ENCODE measurements at places on chromosomes 2 and 18.

DNA sequence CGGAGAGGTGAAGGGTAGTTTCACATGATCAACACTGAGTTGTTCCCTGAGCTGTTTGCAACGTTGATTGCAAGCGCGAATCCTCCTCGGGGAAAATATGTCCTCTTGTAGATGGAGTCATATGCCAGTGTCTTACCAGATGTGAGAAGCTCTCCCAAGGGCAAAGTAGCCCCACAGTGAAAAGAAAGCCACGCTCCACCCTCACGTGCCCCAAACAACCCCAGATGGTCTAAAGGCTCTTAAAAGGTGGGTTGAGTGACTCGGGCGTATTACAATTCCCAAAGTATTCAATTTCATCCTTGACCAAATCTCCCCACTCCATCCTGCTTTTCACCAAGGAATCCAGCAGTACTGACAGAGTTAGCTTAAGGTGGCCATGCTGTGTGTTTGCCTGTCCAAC is 332.1 kb upstream of the SOX11 start:
- no peak for DNase-seq

DNA sequence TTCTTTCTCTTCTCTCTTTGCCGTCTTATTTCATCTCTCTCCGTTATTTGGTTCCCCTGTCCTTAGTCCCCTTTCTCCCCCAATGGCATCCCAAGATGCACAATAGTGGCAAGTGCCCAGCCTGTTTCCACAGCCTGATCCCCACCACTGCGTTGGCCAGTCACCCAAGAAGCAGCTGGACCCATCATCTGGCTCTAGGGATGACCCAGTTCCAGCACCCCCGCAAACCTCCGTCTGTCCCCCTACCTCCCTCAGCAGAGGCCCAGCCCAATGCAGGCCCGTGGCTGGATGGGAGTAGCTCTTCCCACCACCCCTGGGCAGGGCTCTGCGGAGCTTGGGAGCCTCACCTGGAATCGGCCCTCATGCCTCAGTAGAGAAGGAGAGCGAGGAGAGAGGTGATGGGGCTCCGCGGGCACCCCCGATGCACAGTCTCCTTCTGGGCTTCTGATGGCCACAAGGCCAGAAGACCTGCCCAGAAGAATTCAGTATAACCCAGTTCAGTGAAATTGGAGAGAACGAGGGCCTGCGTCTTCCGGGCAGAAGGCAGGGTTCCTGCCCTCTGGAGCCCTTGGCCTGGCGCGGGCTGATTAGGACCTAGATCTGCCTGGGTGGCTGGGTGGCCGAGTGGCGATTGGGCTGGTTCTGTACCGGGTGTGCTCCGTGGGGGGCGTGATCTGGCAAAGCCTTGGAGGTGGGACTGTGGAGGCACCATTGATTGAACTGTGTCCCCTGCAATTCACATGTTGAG is 50.9 kb downstream of the RRM2 start:
- no peak for DNase-seq

- no peak for DNase-seq
These were observed 191.2 kb downstream of the ANKRD30B start for GRCh38 chr18:14939141-14939540.

DNA sequence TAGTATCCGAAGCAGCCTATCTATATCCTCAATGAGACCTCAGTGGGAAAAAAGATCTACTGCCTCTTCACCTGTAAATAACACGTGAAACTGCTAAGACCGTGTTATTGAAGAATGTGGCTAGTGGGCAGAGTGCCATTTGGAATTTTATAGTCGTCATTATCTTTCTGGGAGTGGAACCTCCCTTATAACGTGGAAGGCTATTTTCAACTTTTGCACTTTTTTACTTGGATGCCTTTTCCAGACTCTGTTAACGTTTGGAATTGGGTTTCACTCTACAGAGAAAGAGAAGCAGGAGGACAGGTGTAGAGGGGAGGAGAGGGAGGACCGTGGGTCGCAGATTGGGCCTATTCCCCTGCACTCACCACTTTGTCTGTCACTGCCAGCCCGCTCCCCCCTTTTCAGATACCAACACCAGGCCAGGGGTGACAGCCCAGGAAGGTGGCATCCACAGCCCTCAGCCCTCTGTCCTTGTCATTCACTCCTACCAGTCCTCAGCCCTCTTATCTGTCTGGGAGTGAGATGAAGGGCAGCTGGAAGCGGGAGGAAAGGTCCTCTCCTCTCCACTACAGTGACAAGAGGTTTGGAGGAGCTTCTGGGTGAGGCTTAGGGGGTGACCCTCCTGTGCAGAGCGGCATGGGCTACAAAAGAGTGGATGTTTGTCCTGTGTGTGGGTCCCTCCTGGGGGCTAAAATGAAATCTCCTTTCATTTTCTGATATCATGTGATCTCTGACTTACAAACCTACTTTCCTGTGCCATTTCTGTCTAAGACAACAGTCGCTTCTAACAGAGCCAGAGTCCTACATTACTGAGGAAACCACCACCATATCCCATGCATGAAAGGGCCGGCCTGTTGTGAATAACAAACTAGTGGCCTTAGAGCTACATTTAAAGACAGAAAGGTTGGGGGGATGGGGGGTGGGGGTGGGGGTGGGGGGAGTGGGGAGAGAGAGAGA is 23.9 kb upstream of the CEP68 start:
- no peak for DNase-seq

- DNase-seq: no peak
These were observed 324.2 kb upstream of the RGPD4 start for GRCh38 chr2:107502539-107502938.

DNA sequence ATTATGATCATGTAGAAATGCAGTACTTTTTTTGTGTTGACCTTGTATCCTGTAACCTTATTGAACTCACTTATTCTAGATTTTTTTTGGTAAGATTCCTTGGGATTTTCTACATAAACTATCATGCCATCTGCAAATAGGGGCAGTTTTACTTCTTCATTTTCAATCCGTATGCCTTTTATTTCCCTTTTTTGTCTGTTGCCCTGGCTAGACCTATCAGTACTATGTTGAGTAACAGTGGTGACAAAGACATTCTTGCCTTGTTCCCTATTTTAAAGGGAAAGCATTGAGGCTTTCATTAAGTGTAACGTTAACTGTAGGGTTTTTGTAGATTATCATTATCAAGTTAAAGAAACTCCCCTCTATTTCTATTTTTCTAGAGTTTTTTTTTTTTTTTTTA is 92.3 kb downstream of the LYPD1 start:
- DNase-seq: peak; percentile 92

GRCh38 chr2:144227427-144228105 is 292.4 kb downstream of the ZEB2 start:
- DNase-seq: no peak

DNA sequence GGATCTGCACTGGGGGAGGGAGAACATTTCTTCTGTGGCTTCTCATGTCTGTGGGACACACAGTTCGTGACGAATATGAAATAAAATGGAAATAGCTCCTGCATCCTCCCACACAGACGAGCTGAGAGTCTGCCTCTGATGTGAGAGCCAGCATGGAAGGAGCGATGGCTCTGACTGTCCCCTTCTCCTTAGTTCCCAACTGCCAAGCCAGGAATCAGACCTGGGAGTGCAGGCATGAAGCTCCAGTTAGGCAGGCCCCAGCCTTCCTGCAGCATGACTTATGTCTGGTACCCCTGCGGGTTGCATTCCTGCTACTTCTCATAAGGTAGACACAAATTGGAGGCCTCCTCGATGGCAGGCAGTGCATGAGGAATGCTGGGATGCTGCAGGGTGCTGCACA is 56.2 kb downstream of the PRKCE start:
- DNase-seq: no peak

- DNase-seq: no peak
These were observed 87.5 kb upstream of the CTAGE1 start for GRCh38 chr18:22505141-22505591.

DNA sequence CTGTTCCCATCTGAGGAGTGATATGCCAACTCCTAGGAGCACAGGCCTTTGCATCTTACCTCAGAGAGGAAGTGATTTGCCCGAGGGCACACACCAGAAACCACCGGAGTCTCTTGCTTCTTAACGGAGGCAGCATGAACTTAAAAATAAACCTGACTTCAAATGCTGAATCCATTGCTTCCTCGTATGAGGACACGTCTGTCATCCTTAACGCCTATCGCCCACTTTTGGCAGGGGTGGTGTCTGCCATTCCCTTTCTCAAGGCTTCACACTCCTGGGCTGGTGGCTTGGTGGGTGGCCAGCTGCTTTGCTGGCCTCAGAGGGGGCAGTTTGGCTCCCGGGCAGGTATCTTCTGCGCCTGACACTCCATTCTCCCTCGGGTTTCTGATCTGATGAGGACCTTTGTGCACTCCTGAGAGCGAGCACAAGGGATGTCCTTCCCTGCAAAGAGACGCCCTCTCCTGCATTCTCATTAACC is 1.1 kb upstream of the PREB start:
- DNase-seq: no peak

- no peak for DNase-seq
These were observed 127.1 kb upstream of the LYPD1 start for GRCh38 chr2:132797071-132797470.

GRCh38 chr2:79437433-79438267 is 75.2 kb upstream of the CTNNA2 start:
- no peak for DNase-seq

- DNase-seq: no peak
These were observed 38.5 kb upstream of the CSRNP3 start for GRCh38 chr2:165431014-165431413.

GRCh38 chr2:148237911-148238310 is 217.0 kb downstream of the MBD5 start:
- DNase-seq: no peak

- DNase-seq: no peak
These were observed 52.9 kb downstream of the OSBPL6 start for GRCh38 chr2:178247250-178247649.

DNA sequence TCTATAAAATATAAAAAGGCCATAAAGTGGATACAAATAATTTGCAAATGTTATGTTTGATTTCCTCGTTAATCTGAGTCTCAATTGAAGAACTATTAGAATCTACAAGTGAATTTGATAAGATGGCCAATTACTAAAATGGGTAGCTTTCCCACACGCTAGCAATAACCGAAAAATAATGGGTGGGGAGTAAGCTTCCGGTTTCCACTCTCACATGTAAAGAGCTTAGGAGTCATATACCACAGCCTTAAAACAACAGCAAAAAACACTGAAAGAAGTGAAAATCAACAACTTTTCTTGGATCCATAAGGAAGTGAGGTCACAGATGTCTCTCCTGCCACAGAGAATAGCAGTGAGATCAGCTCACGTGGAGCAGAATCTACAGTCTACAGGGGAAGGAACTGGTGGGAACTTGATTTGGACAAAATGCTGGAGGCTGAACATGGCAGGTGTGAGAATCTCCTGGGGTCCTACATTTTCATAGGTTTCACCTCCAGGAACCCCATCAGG is 18.6 kb downstream of the THAP4 start:
- DNase-seq: no peak

DNA sequence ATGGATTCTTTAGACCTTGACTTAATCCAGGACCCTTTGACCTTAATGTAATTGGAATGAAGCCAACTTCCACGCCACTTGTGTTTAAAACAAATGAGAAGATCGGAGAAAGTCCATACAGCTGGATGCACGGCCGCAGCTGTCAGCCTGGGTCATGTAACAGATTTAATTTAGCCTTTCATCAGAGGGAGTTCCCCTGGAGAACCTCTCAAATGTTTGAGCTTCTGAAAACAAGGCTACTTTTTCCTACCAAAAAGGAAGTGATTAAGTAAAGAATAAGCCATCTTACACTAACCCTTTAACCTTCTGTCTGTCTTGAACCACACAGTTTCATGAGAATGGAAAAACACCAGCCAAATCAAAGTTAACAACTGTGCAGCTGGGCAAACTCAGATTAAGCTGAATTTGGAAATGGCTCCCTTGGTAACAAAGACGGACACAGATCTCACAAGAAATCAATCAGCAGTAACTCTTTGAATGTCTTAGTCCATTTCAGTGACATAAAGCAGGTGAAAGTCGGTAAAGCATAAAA is 103.6 kb downstream of the DOCK10 start:
- DNase-seq: no peak

DNA sequence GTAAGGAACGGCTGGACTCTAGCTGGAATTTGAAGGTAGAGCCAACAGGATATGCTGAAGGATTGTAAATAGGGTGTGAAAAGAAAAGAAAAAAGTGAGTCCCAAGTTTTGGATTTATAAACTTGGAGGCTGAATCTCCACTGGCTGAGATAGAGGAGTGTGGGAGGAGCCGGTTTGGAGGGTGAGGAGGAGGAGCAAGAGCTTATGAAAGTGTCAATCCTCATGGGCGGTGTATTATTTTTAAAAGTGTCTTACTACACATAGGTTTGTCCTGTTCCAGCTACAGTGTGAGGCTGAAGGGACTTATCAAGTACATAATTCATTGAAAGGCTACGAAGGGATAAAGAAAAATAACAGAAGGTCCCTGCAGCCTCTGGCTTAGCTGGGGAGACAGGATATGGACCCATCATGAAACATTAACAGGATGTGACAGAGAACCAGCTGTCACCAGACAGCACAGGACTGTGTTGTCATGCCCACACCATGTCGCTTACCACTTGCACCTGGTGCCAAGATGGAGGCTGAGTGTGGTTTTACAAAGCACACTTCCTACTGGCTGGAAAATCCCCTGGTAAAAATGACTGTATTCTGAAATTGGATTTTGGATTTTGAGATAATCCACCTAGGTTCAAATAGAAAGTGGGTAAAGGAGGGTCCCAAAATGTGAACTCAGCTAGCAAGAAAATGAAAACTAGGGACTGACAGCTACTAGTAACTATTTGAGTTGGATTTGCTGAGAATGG is 2.5 kb upstream of the MREG start:
- DNase-seq: no peak

- DNase-seq: no peak
These were observed 34.3 kb upstream of the ATP6V1B1 start for GRCh38 chr2:70901227-70902066.

DNA sequence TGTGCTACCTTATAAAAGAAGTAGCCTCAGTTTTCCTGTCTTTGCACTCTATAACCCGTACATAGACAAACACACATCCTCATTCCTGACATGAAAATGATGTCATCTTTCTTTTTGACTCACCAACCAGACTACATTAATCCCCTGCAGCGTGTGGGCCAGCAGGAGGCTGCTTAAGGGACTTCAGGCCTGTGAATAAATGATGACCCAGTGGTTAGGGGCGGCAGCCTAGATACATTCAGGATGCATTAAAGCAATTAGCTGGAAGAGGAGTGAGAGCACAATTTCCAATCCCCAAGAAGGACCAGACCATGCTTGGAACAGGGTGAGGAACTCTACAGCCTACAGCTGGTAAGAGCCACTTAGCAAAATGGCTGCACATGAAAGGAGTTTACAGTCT is 57.3 kb upstream of the KLF7 start:
- no peak for DNase-seq

DNA sequence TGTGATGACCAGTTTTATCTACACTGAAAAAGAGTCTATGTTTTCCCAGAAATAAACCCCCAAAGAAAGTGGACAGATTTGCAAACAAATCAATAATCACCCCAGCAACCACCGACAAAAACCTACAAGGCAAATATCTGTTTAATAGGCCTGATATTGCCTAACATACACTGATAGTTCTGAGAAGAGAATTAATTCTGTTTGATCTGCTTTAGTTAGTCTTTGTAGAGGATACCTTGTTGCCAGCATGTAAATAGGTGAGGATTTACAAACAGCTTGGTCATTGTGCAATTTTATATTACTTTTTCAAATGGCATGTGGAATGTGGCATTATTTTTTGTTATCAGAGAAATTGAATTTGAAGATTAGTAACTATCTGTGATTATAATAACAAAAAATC is 86.5 kb downstream of the DCC start:
- no peak for DNase-seq

All from Kasumi-1 (cell line).